ENCODE measurements at places on chromosomes 5 and 9.

DNA sequence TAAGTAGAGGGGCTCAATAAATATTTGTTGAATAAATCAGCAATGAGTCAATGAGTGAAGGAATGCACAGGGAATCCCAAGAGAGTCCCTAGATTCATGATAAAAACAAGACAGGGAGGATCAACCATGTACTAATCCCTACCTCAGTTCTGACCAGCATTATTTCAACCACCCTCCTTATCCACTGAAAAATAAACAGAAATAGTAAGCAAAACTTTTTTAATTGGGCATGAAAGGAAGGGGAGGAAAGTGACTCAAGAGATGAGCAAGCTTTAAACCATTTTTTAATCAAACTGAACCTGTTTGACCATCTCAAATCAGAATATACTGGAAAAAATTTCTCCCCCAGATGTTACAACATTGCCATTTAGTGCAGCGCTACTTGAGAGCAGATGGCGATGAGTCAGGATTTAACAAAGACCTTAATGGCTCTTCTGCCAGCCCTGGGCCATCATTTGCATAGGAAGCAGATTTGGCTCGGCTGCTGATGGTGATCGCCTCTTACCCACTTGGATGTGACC, 194.8 kb upstream of the SLC30A5 start:
- no peak for DNase-seq

DNA sequence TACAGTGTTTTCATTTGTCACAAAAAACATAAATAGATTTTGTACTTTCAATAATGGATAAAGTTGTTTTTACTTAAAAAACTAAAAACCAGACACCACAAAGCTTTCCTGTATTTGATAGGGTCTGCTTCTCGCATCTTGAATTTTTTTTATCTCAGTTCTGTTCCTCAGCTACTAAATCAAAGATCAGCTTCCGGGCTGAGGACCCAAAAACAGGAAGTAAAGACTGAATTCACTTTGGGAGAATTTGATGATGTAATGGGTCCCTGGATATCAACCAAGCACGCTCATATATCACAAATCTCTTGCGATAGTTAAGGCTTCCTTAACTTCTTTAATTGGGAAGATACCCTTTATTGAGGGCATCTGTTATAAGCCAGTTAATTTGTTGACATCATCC, 24.1 kb downstream of the ITK start:
- DNase-seq = no peak

DNA sequence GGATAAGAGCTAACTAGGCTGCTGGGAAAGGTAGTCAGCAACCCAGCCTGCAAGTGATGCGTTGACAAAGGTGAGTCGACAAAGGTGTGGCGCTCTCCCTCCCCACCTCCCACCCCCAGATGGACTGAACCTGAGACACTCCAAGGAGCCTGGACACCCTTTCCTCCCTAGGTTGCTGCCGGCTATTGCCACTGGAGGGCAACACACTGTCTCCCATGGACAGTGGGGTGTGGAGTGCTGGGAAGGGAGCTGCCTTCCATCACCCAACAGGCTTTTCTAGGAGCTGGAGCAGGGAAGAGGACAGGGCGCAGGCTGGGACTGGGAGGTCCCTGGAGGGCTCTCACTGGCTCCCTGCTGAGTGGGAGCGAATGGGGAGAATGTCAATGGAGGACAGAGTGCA, 75.4 kb upstream of the ARAP3 start:
- DNase-seq = no peak

DNA sequence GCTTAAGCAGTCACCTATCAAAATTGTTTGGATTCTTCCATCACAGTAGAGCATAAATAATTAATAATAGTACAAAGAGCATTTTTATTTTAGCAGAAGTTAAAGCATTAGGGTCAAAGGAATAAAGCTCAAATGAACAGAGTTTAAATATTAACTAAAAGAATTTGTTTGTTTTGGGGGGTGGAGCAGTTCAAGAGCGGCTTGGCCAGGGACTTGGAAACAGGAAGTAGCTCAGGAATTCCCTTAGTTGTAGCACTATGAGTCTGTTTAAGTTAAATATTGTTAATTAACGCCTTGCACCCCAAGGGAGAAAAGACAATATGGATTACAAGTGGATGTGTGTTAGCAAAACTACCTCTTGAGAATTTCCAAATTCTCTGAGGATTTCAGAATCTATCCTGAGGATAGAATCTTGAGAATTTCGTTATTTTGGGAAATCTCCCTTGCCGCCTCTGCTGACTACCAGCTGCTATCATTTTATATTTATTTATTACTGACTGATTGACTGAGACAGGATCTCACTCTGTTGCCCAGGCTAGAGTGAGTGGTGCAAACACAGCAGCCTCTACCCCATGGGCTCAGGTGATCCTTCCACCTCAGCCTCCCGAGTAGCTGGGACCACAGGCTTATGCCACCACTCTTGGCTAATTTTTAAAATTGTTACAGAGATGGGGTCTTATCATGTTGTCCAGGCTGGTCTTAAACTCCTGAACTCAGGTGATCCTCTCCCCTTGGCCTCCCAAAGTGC, 96.7 kb upstream of the CHD1 start:
- DNase-seq = no peak

DNA sequence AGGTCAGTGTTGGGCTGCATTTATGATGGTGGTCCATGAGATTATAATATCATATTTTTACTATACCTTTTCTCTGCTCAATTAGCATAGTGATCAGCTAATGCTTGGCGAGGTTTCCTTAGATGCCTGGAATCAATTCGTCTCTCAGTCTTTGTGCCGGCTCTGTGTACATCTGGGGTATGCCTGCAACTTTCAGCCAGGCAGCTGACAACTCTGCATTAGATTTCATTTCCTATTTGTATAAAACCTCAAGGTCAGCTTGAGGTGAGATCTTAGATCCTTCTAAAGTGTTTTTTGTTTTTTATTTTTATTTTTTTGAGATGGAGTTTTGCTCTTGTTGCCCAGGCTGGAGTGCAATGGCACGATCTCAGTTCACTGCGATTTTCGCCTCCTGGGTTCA, 86.8 kb downstream of the MELK start:
- no peak for DNase-seq

GRCh38 chr9:98500337-98500919, 208.3 kb downstream of the GABBR2 start:
- no peak for DNase-seq

DNA sequence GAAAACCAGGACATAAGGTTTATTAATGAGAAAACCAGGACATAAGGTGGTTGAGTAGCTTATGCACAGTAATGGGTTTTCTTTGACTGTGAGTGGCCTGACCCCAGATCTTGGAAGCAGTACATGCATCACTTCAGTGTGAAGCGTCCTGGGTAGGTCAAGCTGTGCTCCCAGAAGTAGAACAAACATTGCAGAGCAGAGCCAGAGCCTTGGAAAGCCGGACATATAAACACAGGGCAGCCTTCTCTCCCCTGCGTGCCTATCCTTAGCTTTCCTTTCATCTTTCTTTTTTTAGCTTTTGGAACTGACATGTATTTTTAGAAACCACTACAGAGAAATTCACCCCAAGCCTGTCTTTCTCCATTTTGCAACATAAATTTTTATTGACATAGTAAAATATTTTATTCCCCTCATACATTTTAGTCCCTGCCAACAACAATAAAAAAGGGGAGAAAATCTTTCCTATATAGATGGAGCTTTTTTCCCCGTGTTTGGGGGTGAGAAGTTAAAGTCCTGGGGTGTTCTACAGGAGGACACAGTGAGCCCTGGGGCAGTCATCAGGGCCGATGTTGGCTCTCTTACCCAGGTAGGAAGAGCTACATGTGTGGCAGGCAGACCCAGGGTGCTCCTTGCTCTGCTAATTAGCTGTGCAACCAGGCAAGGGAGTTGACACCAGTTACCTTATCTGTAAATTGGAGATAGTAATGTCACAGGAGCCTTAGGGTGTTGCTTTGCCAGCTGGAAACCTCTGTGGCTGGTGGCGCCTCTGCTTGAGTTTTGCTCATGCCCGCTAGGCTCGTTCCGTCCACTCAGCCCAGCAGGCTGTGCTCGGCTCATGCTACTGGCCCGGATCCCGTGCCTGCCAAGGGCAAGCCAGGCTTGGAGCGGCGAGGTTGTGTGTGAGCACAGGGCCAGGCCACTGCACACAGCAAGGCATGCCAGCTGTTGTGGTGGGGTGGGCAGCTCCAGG, 389.6 kb downstream of the KDM4C start:
- no peak for DNase-seq

DNA sequence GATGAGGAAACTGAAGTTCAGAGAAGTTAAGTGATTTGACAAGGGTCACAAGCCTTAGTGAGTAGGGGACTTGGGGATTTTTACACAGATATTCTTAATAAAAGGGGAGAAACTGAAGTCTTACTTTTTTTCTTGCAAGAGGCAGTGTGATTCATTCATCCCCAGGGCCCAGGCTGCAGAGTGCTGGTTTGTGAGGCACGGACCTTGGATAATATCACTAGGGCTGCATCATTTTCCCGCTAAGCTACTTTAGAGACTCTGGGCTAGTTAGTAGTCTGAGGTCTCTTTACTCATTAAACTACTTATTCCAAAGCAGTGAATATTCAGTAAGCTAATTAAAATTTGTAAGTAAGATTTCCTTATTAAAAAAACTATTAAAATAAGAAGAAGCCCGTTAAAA, 195.0 kb downstream of the PBX3 start:
- no peak for DNase-seq

DNA sequence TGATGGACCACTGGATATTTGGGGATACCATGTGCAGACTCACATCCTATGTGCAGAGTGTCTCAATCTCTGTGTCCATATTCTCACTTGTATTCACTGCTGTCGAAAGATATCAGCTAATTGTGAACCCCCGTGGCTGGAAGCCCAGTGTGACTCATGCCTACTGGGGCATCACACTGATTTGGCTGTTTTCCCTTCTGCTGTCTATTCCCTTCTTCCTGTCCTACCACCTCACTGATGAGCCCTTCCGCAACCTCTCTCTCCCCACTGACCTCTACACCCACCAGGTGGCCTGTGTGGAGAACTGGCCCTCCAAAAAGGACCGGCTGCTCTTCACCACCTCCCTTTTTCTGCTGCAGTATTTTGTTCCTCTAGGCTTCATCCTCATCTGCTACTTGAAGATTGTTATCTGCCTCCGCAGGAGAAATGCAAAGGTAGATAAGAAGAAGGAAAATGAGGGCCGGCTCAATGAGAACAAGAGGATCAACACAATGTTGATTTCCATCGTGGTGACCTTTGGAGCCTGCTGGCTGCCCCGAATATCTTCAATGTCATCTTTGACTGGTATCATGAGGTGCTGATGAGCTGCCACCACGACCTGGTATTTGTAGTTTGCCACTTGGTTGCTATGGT, 54.5 kb upstream of the HNRNPA0 start:
- no peak for DNase-seq

DNA sequence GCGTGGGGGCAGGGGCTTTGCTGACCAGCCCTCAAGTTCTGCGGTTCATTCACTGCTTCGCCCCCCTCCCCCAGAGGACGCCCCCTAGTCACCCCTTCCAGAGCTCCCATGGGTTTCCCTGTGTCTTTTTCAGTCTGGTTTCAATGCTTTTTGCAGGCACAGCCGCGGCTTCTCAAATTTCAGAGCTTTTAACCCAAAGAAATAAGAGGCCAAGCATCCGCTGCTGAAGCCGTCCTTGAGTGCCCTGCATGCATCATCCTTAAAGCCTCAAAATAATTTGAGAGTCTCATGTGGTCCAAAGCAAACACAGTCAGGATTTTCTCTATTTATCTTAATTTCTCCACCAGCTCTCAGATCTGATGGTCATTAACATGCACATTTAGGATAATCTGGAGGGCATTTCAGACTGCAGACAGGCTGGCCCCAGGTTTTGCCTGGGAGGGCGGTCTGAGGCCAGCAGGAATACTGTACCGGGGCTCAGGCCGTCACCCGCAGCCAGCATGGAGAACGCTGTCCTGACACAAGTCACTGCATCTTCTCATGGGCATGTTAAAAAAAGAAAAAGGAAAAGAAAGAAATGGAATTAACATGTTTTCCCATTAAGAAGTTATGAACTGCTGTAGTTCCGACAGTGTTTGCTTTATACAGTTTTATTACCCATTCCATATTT, 420.8 kb upstream of the IRX4 start:
- no peak for DNase-seq

DNA sequence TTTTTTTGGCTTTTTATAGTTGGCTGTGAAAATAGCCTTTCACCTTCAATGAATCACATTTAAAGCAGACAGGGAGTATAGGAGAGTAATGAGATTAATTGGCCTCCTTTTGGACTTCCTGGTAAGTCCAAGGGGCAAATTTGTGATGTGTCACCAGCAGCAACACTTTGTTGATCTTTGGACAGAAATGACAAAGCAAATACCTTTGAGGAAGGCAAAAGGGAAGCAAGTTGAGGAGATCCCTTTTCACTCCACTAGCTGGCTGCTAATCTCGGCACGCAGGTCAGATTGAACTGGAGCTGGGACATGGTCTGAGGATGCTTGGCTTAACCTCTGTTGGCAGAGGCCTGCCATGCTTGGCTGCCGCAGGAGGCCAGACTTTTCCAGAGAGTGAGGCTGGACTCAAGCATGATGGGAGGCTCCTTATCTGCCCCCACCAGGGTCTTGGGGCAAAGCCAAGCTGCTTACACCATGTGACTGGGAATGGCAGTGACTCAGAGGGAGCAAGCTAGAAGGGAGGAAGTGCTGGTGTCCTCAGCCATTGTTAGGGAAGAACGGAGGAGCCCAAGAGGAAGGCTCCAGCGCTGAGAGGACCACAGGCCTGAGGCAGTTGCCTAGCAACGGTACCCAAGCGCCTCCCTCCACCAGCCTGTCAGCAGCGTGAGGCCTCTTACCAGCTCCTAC, 174.5 kb upstream of the MAP1B start:
- DNase-seq = no peak

GRCh38 chr5:128876569-128877382, 88.5 kb upstream of the SLC27A6 start:
- no peak for DNase-seq

GRCh38 chr9:106310782-106311181, 552.2 kb upstream of the ZNF462 start:
- DNase-seq = no peak

- no peak for DNase-seq
Measured at GRCh38 chr9:92599938-92600461, 64.2 kb upstream of the ECM2 start.

- DNase-seq = no peak
Measured at GRCh38 chr5:56558131-56558745, 257.1 kb upstream of the MAP3K1 start.

DNA sequence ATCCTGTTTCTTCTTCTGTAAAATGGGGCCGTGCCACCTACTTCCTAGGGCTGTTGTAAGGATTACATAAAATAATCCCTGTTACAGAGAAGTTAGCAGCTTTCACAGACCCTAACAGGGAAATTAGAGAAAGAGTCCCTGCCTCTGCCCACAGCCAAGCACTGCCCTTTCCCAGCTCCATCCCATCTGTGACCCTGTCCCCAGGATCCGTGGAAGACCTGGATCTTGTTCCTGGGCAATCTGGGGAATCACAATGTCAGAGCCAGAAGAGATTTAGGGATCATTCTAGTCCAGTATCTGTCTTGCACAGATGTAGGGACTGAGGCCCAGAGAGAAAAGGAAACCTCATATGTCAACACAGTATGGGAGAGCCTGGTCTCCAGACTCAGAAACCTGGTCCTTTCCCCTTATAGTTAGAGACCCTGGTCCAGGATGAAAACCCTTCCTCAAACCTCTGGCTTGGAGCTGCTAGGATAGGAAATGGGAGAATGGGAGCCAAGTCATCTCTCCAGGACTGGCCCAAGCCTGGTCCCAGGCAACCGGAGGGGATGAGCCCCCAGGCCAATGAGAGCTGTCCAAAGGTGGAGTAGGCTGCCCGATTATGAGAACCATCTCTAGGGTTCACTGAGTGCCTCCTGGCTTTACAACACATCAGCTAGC, 12.5 kb downstream of the LHX6 start:
- DNase-seq = no peak

- no peak for DNase-seq
Measured at GRCh38 chr9:130260816-130261765, 4.5 kb upstream of the HMCN2 start.

GRCh38 chr5:8471581-8471980, 602.6 kb downstream of the MTRR start:
- DNase-seq = no peak
